ENCODE measurements at places on chromosomes 4 and X.

DNA sequence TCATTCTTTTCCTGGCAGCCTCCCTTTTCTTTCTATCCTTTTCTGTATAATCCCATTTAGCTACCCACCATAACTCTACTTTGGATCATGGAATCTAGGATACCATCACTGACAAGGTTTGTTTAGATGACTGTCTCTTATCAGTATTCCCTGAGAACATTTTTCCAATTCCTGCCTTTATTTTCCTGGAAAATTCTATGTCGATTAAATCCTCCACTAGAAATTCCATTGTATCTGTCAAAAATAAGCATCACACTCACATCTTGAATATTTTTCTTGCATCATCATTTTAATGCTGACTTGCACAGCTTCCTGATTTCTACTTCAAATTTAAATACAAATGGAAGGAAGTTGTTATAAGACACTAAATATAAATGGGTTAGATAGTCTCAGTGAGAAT is 20.2 kb downstream of the TRIM2 start:
- DNase-seq, result no peak

- DNase-seq, result no peak
Measured at GRCh38 chrX:53398216-53398615, 24.2 kb downstream of the SMC1A start.

DNA sequence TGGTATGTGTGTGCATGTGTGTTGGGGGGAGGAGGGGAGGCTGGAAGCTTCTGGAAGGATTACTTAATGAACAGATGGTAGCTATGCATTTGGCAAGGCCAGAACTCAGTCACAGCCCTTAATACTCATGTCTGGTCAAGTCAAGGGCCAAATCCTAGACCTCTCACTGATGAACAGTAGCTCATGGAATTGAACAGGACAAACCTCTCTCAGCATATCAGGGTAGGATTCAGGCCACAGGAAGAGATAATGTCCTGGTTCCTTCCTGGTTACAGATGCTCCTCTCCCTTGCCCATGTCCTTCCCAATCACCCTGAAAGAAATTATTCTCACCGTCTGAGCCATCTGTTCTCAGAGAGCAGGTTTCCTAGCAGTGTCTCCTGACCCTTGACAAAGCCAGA is 165.7 kb downstream of the SOWAHB start:
- DNase-seq, result no peak

- DNase-seq, result no peak
Measured at GRCh38 chr4:79170077-79170476, 155.8 kb downstream of the NAA11 start.

DNA sequence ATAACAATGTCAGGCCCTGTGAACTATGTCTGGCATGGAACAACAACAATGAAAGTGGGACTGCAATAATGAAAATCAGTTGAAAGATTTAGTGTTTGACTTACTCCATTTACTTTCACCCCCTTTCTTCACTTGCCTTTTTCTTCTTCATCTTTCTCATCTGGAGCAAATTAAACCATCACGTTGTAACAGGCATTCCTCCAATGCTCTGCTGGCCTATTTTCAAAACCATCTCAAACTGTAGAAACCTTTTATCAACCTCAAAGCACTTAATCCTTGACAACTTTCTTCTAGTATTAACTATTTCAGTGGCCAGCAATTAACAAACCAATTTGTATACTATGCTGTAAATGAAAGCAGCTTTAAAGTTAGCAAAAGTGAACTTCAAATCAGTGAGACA is 8.3 kb downstream of the KLHL13 start:
- DNase-seq, result no peak

DNA sequence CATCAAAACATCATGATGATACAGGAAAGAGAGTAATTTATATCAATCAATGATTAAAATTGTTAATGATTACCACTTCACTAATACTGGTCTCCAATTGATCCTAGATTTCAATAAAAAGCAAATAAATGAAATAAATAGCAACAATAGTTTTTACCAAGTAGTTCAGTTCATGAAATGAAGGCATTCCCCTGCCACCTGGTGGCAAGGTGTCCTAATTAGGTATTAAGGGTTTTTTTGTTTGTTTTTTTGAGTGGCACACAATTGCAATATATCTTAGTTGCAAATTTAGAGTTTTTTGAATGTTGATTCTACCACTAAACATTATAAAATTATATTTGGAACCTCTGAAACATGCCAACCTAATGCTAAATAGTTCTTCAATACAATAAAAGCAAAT is 157.4 kb upstream of the PDE5A start:
- no peak for DNase-seq

DNA sequence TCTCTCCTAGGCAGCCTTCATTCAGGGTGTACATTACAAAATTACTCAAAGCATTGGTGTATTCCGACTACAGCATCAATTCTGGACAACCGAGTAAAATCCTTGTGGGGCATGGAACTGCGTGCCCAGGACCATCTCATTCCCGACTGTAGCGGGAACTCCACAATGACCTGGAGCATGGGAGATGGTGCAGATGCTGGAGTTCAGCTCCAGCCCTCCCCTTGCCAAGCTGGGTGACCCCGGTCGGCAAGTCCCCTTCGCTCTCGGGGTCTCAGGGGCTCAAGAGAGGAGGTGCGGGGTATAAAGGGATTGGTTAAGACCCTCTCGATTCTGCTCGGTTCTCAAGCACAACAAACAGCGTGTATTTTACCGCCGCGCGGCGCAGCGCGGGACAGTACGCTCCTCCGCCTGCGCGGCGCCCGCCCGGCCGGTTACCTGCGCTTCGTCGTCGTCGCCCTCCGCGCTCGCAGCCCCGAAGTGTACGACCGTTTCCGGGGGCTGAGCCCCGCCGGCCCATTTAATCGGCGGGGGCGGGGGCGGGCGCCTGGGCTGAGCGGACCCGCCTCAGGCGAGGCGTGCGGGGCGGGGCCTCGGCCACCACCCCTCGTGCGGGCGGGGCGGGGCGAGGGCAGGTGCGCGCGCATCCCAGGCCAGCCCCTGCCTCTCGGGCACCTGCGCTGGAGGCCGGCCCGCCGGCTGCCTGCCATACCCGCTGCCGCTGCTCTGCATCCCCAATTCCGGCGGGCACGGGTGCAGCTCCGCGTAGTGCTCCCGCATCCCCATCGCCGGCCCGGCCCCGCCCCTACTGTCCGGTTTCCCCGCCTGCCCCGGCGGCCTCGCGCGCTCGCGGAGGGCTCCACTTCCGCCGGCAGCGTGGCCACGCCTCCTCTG is at the start of gene G6PD:
G6PD (minus strand) TSS at position 493 of the 891 bp plus-strand sequence. CDS start 691 bp downstream, outside the sequence.
- DNase-seq, result peak; percentile 66

DNA sequence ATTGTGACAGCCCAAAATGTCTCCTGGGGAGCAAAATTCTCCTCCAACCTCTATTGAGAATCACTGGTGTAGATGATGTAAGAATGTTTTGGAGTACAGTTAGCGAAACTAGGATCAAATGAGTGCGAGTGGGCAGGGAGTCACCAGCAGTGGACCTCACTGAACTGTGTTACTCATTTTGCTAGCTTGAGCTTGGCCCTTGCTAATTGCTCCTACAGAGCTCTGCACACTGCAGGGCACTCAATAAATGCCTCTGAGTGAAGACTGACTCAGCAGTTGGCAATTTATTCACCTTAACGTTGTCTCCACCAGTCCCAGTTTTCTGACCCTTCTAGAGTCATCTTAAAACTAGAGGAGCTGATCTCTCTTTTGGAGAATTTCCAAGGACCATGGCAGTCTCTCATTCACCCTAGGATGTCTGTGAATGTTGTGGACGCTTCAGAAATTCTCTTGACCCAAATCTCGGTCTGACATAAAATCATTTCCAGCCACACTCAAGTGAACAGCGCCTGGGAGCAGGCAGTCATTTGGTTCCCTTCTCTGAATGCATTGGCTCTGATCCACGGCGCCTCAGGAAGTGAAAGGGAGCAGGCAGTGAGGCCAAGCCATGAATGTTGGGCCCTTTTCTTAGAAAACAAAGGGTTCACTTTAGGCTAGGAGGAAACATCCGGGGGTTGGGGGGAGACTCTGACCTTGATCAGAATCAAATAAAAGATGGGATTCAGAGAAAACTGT is 148.1 kb downstream of the NWD2 start:
- no peak for DNase-seq

- DNase-seq, result no peak
Measured at GRCh38 chr4:62644372-62644771, 1444.2 kb downstream of the ADGRL3 start.

DNA sequence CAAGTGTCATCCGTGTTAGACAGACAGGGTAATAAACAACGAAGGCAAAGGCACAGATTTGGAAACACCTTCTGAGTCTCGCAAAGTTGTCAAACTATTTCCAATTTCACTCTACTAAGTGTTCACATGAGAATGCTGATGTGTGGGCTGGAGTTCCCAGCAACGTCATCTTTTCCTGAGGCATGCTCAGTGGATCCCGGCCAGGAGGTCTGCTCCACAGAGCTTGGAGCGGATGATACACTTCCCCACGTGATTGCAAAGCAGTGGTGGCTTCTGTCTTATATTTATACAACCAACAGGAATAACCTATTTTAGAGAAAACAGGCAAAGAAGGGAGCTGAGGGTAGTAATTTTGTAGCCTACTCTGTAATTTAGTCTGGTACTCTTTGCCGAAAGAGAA is 40.1 kb upstream of the PDK3 start:
- DNase-seq, result no peak

DNA sequence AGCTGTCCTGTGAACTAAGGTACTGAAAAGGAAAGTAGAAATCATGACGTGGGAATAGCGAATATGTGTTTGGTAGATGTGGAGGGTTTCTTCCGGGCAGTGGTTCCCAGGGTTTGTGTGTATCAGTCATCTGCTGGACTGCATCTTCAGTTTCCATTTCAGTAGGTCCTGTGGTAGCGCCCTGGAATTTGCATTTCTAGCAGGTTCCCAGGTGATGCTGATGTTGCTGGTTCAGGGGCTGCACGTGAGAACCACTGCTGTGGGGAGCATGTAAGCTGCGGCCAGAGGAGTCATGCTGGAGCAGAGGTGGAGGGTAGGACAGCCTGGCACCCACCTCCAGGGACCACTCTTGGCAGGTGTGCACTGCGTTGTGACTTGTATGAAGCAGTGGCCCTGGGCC is 47.1 kb downstream of the ARHGAP10 start:
- no peak for DNase-seq

DNA sequence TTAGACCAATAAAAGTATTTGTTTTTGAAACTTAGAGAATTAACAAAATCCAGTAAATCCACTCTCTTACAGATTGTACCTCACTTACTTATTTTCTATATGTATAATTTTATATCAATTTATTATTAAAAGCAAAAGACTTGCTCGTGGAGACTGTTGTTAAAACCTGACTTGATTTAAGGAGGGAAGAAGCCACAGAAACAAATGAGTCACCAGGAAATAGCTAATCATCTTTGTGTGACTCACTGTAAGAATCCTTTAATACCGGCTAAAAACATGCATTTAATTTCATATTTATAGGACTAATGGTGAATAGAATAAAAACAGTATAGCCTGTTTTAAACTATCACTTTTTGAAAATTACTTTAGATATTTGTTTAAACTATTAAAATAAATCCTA is 29.9 kb upstream of the UBE2NL start:
- DNase-seq, result no peak

DNA sequence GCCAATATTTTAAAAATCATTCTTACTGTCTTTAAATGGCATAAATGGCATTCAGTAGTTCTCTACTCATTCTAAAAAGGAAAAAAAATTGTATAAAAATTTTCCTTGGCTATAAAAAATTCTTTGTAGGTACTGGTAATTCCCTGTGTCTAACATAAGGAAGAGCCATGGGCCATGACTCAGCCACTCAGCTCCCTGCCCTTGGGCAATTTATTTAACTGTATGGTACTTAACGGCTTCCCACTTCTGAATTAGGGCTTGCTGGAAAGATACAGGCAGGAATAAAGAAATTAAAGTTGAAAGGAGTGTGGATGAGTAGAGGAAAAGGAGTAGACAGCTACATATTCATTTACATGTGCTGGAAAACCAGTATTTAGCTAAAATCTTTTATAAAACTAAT is 30.6 kb downstream of the ABHD18 start:
- DNase-seq, result no peak

DNA sequence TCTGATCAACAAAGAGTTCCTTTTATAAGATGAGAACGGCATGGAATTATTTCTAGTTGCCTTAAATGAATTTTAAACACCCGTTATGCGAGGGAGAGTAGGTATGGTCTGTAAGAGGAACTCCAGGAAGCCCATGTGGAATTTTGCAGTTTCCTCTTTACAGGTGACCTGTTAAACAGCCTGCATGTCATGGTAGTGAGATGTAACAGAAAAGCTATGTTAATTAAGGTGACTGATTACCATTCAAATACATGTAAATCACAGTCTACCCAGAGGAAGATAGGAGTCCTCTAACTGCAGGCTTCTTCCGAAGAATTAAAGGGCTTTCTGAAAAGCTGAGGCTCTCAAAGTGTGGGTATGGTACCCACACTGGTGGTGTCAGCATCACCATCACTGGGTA is 163.6 kb downstream of the CBR4 start:
- no peak for DNase-seq

GRCh38 chr4:23166919-23167318 is 474.2 kb downstream of the GBA3 start:
- DNase-seq, result no peak

DNA sequence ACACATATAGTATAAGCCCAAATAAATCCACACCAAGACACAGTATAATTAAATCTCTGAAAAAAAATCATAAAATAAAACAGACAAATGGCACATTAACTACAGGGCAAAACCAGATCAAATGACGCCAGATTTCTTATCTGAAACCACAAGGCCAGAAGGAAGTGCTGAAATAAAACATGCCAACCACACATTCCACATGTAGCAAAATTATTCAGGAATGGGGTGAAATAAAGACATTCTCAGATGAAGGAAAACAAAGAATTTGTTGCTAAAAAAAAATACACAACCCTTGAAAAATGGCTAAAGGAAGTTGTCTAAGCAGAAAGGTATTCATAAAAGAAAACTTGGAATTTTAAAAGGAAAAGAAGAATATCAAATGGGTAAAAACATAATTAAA is 4.5 kb upstream of the DCAF12L1 start:
- no peak for DNase-seq

- DNase-seq, result no peak
Measured at GRCh38 chr4:83214079-83214478, 70.5 kb downstream of the COQ2 start.

DNA sequence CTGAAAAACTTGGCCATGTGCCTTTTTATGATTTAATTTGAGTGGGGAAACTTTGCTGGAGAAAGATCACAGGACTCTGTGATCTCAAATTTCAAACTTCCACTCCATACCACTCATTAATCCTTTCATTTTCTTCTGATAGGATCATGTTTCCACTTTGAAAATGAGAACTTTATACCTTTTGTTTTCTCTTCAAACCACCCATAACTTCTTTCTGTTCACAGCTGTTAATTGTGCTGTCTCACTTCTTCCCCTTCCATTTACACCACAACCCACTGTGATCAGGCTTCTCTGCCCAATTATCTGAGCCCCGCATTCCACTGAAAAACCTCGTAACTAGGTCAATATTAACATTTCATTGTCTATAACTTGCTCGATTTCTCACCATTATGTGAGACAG is 47.0 kb upstream of the ARSJ start:
- DNase-seq, result no peak
